A549 treated with dexamethasone at 1 μM for 4 hours (cell line): ENCODE measurements at places on chromosomes 2 and 18. TPM values are rescaled to one million over a fixed set of nuclear protein-coding genes. Genes with fewer than 3 reads are reported as not detected.

Gene LRP2
- under 0.01 to 0.07 TPM (median 0.02 TPM) in 3 of 5 replicates, not detected in the others for total RNA-seq

Gene XIRP2
- not detected in 5 replicates for total RNA-seq

Gene VAMP8
- 13.9 to 21.4 TPM (median 15.6 TPM) in 5 replicates for total RNA-seq

Gene FBXO48
- 0.43 to 0.64 TPM (median 0.53 TPM) in 5 replicates for total RNA-seq

Gene HTR2B
- 0.04 TPM in 1 of 5 replicates, not detected in the others for total RNA-seq

Gene GPR55
- total RNA-seq: 0.02 TPM in 1 of 5 replicates, not detected in the others

Gene UGT1A5
- 0.06 TPM in 1 of 5 replicates, not detected in the others for total RNA-seq

Gene CLEC4F
- not detected in 5 replicates for total RNA-seq

Gene HOXD13
- 0.12 to 0.19 TPM (median 0.14 TPM) in 5 replicates for total RNA-seq

Gene GPR45
- total RNA-seq: not detected in 5 replicates

Gene HRH4
- total RNA-seq: not detected in 5 replicates

Gene OR6B2
- not detected in 5 replicates for total RNA-seq

Gene TMEM18
- 37.6 to 44.4 TPM (median 39.0 TPM) in 5 replicates for total RNA-seq

Gene GRHL1
- total RNA-seq: 0.72 to 1.5 TPM (median 1.1 TPM) in 5 replicates

Gene FSHR
- total RNA-seq: not detected in 5 replicates
